ENCODE measurements at places on chromosomes 5 and 9.
A peak's percentile ranks its signal among the peaks of the same experiment; 100 is the strongest.

- DNase-seq, result no peak
Observed at GRCh38 chr9:2243666-2244555, 228.8 kb downstream of the SMARCA2 start.

- peak; percentile 39 for DNase-seq
Observed at GRCh38 chr5:172178301-172178987, 9.6 kb downstream of the STK10 start.

GRCh38 chr5:5739490-5739945 lies 317.0 kb downstream of the ICE1 start:
- DNase-seq, result no peak

GRCh38 chr5:14445013-14445412 lies 136.6 kb upstream of the OTULINL start:
- no peak for DNase-seq

- DNase-seq, result no peak
Observed at GRCh38 chr5:170303549-170303948, 6.0 kb upstream of the LCP2 start.

GRCh38 chr5:28281351-28281750 lies 1243.0 kb upstream of the CDH9 start:
- no peak for DNase-seq

GRCh38 chr5:169895926-169896325 lies 84.4 kb downstream of the INSYN2B start:
- DNase-seq, result no peak
